Kidney (tissue), 22 donors: ENCODE measurements at places on chromosomes 3 and 15.

DNA sequence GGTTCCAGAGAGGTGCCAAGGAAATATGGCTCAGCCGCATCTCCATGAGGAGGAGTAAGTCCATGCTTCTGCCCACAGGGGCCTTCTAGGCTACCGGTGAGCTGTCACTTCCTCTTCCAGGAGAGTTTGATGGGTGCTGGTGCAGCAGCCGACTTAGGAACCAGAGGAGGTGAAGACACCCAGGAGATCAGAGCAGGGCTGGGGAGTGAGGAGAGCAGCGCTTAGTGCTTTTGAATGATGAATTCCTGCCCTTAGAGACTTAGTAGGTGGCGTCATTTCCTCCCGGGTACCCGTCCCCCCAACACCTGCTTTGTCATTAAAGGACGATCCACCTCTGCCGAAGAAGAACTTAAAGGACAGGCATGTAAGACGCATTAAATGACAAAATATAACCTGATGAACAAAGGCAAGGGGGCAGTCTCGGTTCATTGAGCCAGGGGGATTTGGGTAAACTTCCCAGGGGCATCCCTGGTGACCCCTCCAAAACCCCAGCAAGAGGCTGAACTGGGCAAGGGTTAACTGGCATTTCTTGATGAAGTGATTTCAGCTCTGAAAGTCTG is 67.6 kb downstream of the HES1 start:
- DNase-seq = no peak

DNA sequence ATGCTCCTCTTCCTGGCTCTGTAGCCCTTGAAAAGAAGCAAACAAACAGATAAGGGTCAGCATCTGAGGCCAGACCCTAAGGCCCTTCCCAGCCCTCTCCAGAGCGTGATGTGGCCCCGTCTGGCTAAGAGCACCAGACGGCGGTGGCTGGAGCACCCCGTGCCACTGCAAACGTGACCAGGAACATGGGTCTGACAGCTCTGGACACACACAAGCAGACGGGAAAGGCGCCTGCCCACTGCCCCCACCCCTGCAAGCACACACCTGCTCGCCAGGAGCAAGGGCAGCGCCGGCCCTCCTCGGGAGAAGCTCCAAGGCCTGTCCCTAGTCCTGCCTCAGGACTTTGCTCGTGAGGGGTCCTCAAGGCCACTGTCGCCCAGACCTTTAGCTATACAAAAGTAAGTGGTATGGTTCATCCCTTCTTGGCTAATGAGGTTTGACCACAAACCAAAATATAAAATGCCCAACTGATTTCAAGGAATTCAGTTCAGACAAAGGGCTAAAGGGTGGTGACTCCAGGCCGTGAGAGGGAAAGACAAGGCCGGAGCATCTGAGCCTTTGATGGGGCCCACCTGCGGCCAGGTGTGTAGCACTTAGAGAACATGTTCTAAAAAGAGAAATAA is 90.4 kb downstream of the XXYLT1 start:
- DNase-seq = peak; percentile 58

DNA sequence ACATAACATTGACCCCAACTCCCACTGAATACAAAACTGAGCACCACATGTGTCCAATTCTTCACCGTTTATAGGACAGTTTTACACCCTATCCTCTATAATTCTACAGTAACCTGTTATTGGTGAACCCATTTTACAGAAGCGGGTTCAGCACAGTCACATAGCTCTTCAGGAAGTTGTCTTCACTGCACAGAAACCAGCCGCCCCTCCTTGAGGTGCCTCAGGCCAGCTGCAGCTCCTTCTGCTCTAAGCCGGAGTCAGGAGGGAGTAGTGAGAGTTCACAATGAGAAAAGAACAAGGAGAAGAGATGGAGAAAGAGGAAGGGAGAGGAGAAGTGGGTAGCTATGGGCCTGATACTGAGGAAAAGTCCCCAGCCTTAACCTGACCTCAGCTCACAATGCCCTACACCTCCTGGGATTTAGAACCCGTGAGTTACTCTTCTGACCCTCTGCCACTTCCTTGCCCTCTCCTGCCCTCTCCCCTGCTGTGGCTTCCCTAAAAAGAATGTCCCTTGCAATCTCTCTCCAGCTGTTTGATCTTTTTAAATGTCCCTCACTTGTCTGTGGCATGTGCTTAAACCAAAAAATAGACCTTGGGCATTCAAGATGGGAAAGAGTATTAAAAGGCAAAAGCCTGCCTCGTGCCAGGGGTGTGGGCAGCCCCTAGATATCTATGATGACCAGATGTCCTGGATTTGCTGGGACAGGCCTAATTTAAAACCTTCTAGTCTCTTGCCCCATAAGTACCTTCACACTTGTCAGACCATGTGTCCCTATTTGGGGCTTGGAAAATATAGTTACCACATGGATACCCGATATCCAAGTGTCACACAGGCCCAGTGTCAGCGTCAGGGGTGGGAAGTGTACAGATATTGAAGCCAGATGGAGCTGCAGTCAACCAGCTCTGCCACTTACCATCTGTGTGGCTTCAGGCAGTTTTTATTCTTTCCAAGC is 71.3 kb upstream of the HES1 start:
- DNase-seq = no peak

DNA sequence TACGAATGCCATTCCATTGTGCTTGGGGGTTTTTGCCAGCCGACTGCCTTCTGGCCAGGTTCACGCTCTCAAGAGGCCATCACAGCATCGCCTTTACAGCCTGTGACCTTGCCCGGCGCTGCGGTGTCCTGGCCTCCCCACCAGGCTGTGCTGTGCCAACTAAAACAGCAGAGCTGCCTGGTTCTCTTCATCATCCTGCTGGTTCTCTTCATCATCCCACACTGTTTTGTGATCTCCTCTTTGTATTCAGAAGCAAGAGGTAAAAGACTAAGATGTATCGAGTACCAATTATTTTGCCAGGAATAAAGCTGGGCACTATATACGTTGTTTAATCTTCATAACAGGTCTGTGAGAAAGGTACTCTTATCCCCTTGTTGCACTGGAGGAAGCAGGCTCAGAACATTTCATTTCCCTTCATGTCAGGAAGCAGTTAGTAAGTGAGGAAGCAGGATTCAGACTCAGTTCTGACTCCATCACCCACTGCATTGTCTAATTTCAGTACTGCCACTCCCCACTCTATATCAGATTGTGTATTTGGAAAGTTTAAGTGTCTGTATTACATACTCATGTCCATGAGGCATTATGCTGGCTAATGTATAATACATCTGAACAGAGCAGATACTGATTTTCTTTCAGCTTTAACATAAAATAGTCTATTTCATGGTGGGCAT is 92.7 kb downstream of the LRRC28 start:
- no peak for DNase-seq

- DNase-seq = no peak
Measured at GRCh38 chr15:91854639-91854990, 1.1 kb downstream of the SLCO3A1 start.

GRCh38 chr15:78018946-78019644 is 58.4 kb downstream of the TBC1D2B start:
- DNase-seq = no peak

- no peak for DNase-seq
Measured at GRCh38 chr15:65558997-65559760, 28.9 kb downstream of the HACD3 start.

- DNase-seq = no peak
Measured at GRCh38 chr15:78660584-78660983, 19.6 kb upstream of the CHRNB4 start.

DNA sequence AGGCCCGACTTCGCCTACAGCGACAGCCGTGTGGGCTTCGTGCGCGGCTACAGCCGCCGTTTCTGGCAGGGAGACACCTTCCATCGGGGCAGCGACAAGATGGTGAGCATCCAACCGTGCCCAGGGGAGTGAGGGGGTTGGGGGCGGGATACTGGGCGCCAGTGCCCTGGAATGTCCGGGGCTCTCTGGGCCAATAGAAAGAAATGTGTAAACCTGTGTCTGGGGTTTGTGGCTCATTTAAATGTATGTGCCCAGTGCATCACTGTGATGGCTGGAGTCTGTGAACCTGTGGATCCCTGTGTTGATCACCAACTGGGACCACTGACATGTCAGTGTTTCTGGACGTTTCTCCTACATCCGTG is 423 bp downstream of the CHAC1 start:
- peak; percentile 67 for DNase-seq

GRCh38 chr3:147652651-147653366 is 243.6 kb downstream of the ZIC1 start:
- DNase-seq = no peak

DNA sequence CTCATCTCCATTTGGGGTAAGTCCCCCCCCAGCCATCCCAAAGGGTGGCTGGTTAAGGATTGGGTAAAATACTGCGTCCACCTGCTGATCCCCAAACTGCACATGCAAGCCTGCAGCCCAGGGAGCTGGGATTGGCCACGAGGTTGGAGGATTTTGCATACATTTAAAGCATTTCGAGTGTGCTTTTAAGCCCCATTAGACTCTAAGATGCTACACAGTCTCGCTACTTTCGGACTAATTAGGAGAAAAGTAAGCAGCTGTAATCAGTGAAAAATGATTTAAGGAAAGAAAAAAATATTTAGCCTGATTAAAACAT is 23.9 kb downstream of the SLC6A6 start:
- DNase-seq = no peak

- no peak for DNase-seq
Measured at GRCh38 chr3:128289534-128289933, 136.3 kb downstream of the EEFSEC start.

DNA sequence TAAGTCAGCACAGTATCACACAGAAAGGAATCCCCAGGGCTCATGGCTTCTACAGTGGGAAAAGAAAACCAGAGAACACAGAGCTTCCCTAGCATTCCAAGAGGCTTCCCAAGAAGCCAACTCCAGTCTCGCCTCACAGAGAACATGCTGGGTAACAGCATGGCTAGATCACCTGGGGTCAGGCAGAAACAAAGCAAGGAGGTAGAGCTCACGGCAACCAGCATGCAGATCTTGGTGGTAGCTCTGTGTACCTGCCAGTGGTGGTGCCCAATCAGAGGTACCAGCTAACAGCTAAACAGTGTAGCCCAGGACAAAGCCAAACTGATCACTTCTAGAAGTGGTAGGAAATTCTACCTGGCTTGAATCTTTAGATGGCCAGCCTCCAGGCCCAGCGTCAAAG is 31.3 kb downstream of the POLQ start:
- DNase-seq = no peak

- peak; percentile 41 for DNase-seq
Measured at GRCh38 chr3:134685929-134686802, 35.3 kb upstream of the KY start.

- DNase-seq = peak; percentile 47
Measured at GRCh38 chr3:127394031-127394430, 106.2 kb upstream of the PRR20G start.

DNA sequence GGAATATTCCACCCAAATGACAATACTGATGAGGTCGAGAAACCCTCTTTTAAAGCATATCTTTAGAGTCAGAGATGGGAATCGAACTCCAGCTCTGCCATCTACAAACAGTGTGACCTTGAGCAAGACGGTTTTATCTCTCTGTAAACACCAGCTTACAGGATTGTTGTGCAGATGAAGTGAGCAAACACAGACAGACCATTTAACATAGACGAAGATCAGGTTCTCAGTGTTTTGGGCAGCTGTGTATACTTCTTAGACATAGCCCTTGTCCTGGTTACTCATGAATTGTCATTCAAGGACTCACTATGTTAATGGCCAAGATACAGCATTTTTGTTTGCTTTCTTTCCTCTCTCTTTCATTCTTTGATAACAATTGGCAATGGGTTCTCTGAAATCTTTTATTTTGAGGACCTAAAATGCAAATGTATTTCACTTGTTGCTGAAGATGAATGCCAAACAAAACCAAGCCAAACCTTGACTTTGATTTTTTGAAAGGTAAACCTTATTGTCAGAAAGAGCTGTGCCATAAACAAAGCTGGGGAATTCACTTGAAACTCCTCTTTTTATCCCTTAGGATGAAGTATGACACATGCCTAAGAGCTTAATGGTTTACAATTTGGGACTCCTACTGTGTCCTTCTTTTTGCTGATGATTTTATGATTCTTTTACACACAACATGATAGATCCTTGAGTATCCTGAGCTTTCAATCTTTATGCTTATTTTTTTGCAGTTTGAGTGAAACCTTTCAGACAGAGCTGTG is 250.0 kb upstream of the PDZRN3 start:
- DNase-seq = no peak

- DNase-seq = no peak
Measured at GRCh38 chr15:76840830-76841460, 64.2 kb downstream of the SCAPER start.

DNA sequence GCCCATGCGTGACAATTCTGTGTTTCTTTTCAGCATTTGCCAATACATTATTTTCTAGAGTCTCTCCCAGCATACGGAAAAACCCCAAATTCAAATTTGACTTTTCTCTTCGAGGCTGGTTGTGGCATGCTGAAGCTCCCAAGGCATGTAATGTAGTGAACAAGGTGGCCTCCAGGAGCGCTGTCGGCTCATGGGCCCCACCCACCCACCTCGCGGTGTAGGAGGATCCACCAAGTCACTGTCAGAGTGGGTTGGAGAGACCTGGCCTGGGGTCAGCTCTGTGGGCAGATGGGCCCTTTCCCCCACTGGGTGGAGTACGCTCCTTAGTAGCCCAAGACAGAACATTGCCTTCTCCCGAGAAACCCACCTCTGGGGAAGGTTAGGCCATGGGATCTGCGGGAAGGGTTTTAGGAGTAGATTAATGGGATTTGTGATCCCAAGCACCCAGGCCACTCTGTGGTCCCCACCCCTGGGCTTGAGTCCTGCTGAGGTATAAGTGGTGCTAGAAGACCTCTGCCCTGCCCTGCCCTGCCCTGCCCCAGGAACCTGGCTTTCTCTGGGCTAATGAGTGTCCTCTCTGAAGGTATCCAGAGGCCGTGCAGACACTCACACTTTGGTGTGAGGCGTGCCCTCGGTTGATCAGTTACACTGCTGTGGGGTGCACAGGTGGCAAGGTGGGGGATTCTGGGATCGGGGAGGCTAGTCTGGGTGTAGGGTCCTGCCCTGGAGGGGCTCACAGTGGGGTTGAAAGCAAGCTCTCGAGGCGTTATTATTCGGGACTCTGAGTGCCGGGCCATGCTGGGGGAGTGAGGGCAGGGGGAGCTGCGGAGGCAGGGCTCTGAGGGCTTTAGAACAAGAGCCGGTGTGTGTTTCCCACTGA is 97.9 kb downstream of the APBA2 start:
- no peak for DNase-seq

GRCh38 chr15:65450556-65450955 is 27.8 kb upstream of the IGDCC4 start:
- no peak for DNase-seq

DNA sequence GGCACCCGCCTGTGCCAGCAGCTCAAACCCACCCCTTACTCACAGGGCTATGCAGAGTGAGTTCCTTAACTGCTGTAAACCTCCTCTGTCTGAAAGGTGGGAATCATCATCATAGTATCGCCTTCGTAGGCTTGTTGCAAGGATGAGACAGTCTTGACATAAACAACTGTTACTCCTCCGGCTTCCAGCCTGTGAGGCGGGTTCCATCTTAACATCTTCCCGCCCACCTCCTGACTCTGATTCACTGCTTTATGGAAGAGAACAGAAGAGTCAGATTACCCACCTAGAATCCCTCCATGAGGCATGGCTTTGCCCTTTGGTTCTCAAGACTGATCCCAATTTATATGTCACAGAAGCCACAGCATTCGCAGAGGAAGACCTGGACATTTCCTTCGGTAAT is 21.9 kb downstream of the POLR2M start:
- no peak for DNase-seq
